ENCODE measurements at places on chromosomes 5 and 9. TPM values are rescaled to one million over a fixed set of nuclear protein-coding genes. Genes with fewer than 3 reads are reported as not detected.

DNA sequence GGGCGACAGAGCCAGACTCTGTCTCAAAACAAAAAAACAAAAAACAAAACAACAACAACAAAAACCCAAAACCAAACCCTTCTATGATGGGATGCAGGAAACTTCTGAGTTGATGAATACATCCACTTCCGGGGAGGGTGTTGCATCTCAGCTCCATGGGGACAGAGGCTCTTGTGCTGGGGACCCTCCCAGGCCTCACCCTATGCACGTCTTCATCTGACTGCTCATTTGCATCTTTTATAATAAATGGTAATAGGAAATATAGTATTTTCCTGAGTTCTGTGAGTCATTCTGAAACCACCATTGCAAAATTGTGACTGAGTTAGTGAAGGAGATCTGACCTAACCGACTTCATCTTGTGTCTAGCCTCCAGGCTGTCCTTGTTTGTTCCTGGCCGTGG is 109.5 kb upstream of the SLC28A3 start:
- H3K27ac ChIP-seq: no peak overlapping the region
- H3K27me3 ChIP-seq: peaks cover 20% of the 10 kb centered on the region
- no peaks in the 10 kb centered on the region for H3K4me1 ChIP-seq
- no peak overlapping the region for H3K4me3 ChIP-seq
- no peaks in the 10 kb centered on the region for H3K36me3 ChIP-seq

GRCh38 chr5:106019261-106019660 is 1651.5 kb downstream of the EFNA5 start:
- H3K27ac ChIP-seq: no peak overlapping the region
- H3K4me1 ChIP-seq: no peaks in the 10 kb centered on the region
- no peaks in the 10 kb centered on the region for H3K27me3 ChIP-seq
- DNase-seq: no peak
- H3K36me3 ChIP-seq: no peaks in the 10 kb centered on the region

GRCh38 chr5:125914471-125914870 is 508.7 kb upstream of the GRAMD2B start:
- H3K4me3 ChIP-seq: no peak overlapping the region
- H3K36me3 ChIP-seq: no peaks in the 10 kb centered on the region
- no peak for DNase-seq
- no peak overlapping the region for H3K27ac ChIP-seq
- no peaks in the 10 kb centered on the region for H3K27me3 ChIP-seq

FBXL7 gene
- 0.05 TPM for total RNA-seq

Data from HCT116 (cell line).